H9 (cell line): ENCODE measurements at places on chromosomes 4 and X.

- no peak for DNase-seq
Measured at GRCh38 chrX:153468008-153468580, 2.3 kb downstream of the HAUS7 start.

DNA sequence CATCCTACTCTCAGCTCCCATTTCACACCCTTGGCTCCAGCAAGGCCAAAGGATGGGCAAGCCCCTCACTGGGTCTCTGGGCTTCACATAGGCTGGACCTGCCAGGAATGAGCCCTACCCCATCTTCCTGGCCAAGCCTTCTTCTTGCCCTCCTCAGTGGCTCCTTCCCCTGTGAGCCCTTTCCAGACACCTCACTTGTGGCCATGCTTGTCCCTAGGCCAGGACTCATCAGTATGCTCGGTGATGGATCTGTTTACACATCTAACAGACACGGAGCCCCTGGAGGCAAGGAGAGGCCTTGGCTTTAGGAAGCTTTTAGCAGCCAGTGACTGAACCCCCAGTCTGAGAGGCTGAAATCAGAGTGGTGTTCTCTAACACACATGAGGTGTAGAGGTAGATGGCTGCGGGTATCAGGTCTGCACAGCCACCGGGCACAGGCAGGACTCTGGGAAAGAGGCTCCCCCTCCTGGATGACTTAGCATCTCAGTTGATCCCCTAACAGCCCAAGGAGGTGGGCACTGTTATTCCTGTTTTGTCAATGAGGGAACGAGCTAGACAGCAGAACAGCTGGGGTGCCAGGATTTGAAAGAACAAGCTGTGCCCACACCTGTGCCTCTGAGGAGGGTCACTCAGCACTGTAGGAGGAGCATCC lies 44.8 kb downstream of the PPP2R2C start:
- DNase-seq = no peak

- no peak for DNase-seq
Measured at GRCh38 chr4:157221426-157221894, 932 bp downstream of the GRIA2 start.

GRCh38 chrX:47501226-47502074 lies 18.4 kb upstream of the ZNF41 start:
- no peak for DNase-seq

- DNase-seq = no peak
Measured at GRCh38 chr4:88599298-88599697, 7.0 kb downstream of the HERC3 start.
